Gastroesophageal sphincter (tissue), 4 donors: ENCODE measurements at places on chromosomes 1 and 21. TPM values are rescaled to one million over a fixed set of nuclear protein-coding genes. Genes with fewer than 3 reads are reported as not detected.

The S100A2 gene
- 73.3 TPM for total RNA-seq

The CDKN2C gene
- 52.1 TPM for total RNA-seq

DNA sequence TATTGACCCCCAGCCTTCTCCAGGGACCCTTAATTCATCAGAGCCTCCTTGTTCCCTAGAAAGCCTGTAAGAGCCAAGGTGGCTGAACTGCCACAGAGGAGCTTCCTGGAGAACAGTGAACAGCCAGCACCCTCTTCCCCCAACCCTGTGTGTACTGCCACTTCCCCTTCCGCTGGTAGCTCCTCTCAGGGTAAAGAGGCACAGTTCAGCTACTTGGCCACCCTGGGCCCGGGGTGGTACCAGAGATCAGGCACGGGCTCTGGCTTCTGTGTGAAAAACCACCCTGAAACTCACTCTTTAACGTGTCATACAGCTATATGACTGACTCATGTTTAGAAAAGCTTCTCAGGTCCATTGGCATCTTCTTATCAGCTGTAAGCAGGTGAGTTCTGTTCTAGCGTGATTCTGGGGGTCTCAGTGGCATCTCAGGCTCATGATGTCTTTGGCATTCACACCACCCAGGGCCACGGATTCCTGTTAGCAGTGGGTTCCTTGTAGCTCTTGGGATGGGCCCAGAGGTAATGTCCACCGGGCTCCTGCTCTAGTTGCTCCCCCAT, 22.4 kb downstream of the ARMH1 start:
- no peak for ATAC-seq

GRCh38 chr1:210289248-210289647, 39.5 kb upstream of the HHAT start:
- ATAC-seq = no peak

DNA sequence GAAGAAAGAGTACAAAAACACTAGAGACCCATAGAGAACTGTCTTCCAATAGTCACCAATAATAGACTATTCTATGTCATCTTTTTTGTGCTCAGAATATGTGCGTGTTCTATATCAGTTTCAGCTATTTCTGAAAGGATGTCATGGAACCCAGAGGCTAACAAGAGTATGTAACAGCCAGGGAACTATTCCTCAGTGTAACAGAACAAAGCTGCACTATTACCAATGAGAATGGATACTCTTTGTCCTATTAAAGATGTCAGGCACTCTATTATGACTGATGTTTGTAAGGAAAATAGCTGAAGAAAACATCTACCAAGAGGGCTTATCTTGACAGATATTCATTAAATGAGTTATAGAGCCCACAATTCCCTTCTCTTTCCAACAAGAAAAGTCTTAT, 8.6 kb upstream of the LRRC8C start:
- ATAC-seq = no peak
